ENCODE measurements at places on chromosomes 16 and 17. TPM values are rescaled to one million over a fixed set of nuclear protein-coding genes. Genes with fewer than 3 reads are reported as not detected.
A peak's percentile ranks its signal among the peaks of the same experiment; 100 is the strongest.

DNA sequence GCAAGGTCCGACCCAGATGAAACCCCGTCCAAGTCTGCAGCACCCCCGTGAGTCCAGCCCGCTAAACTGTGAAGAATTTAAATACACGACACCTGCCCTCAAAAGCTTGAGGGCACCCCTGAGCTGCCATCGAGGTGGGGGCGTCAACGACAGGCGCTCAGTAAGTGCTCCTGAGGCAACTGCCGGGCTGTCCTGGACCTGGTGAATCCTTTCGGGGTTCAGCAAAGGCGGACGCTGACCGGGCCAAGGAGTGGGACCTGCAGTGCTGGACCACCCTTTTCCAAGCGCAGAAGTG is 512 bp upstream of the ENDOV start:
- DNase-seq, result peak; percentile 21

GRCh38 chr16:51155199-51155607 is 4.1 kb upstream of the SALL1 start:
- peak; percentile 33 for DNase-seq

GRCh38 chr17:74152591-74153455 is 50.7 kb upstream of the RPL38 start:
- DNase-seq, result no peak

GRCh38 chr16:50011707-50012106 is 13.3 kb upstream of the CNEP1R1 start:
- DNase-seq, result no peak

- DNase-seq, result peak; percentile 60
Observed at GRCh38 chr16:10037751-10038150, 144.5 kb downstream of the GRIN2A start.

DNA sequence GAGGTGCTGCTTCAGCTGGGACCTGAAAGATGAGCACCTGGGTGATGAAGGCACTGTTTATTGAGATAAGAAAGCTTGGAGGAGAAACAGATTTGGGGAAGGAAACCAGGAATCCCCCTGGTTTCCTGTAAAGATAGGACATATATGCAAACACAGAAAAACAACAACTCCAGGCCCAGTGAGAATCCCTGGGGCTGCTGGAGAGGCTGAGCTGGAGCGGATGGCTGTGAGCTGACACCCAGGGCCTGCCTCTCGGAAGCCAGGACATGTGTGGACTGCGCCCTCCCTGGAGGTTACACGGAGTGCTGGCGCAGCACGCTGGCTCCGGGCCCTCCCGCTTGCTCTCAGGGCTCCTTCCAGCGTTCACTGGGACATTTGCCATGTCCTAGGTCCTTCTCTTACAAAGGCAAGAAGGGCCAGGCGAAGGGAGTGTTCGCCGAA is 57.5 kb downstream of the CYB5B start:
- peak; percentile 15 for DNase-seq

- DNase-seq, result no peak
Observed at GRCh38 chr16:83977056-83977815, 9.2 kb downstream of the NECAB2 start.

- no peak for DNase-seq
Observed at GRCh38 chr17:82200743-82201497, 11.7 kb downstream of the CCDC57 start.

GRCh38 chr16:963913-964312 is 6.9 kb downstream of the LMF1 start:
- DNase-seq, result no peak

- DNase-seq, result no peak
Observed at GRCh38 chr17:29034510-29034909, 8.4 kb upstream of the PIPOX start.

- DNase-seq, result peak; percentile 51
Observed at GRCh38 chr17:35088356-35088880, 24.9 kb upstream of the RFFL start.

DNA sequence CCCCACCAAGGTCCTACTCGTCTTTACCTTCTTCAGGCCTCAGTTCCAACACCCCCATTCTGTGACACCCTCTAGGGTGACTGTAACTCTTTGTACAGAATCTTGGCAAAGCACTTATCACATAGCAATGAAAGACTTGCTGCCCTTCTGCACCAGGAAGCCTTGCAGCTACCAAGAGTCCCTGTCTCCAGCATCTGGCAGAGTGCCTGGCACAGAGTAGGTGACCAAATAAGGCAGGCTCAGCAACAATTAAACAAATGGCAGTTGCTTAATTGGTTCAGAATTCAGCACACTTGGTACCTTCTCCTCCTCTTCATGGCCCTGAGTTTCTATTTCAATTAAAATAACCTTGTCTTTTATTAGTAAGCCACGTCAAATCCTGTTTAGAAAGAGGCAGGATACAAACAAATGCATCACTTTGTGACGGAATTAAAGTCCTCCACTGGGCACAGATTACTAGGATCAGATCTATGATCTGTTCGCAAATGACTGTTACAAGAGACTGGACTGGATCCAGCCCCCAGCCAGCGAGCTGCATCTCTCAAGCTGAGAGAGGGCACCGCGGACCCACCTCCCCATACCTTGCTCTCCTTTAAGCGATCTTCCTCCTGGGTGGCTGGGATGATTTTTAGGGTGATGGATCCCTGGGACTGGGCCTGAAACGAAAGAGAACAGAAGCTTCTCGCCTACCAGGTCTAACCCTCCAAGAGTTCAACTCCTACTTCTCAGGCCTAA is 9.4 kb downstream of the MPP3 start:
- DNase-seq, result no peak

DNA sequence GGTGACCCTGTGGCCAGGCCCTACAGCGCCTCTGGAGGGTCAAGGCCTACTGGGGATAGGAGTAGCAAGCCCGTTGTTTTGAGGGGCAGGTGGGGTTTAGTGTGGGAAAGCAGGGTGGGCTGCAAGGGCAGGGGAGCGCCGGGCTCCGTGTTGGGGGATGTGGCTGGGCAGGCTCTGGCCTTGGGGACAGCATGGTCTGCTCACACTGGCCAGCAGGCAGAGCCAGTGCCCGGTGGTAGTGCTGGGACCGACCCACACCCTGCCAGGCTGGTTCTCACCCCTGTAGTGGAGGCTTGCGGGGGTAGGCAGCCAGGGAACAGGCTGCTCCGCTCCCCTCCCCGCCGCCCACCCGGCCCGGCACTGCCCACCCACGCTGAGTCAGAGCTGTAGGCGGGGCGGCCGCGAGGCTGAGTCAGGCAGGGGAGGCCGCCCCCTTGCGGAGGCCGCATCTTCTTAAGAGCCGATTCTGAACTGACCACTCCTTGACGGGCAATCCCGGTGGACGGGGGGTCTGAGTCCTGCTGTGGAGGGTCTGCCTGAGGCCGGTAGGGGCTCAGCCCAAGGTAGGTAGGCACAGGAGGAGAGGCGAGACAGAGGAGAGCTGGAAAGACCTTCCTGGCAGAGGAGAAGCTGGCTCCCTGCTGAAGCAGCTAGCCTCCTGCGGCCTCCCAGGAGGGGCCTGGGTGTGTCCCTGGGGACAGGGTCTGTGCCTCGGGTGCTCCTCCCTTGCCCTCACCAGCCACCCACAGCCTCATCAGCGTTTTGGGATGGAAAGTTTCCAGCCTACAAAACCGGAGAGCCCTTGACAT is 62.4 kb downstream of the BAIAP2 start:
- peak; percentile 93 for DNase-seq

GRCh38 chr16:85625485-85626117 is 12.5 kb downstream of the GSE1 start:
- no peak for DNase-seq

DNA sequence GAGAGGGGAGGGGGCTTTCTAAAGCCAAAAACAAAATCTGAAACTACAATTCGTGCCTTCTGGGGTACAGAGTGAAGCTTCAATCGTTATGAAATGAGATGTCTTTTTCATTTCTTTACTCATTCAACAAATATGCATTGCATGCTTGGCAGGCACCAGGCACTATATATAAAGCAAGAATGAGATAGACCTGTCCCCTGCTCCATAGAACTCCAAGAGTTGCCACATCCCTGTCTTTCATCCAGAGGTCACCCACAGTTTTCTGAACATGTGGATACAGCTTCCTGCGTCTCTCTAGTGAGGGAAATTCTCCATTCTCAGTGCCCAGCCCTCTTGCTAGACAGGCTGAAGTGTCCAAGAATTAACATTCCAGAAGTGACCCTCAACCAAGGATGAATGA is 343.2 kb upstream of the MAF start:
- DNase-seq, result no peak

DNA sequence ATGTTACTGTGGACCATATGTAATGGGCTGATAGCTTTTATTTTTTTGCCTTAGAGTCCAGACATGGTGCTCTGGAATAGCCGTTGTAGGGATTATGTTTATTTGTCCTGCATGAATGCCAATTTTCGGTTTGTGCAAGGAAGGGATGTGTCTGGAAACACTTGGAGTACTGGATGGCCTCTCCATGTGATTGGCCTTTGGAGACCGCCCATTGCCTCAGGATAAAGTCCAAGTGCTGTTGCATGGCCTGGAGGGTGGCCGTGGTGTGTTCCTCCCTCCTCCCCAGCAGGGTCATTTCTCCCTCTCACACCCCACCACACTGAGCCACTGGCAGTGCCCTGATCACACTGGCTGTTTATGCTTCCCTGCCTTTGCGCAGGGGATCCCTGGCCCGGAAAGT is 93.9 kb downstream of the MSI2 start:
- no peak for DNase-seq

- DNase-seq, result no peak
Observed at GRCh38 chr16:69717066-69717465, 9.3 kb downstream of the NQO1 start.

DNA sequence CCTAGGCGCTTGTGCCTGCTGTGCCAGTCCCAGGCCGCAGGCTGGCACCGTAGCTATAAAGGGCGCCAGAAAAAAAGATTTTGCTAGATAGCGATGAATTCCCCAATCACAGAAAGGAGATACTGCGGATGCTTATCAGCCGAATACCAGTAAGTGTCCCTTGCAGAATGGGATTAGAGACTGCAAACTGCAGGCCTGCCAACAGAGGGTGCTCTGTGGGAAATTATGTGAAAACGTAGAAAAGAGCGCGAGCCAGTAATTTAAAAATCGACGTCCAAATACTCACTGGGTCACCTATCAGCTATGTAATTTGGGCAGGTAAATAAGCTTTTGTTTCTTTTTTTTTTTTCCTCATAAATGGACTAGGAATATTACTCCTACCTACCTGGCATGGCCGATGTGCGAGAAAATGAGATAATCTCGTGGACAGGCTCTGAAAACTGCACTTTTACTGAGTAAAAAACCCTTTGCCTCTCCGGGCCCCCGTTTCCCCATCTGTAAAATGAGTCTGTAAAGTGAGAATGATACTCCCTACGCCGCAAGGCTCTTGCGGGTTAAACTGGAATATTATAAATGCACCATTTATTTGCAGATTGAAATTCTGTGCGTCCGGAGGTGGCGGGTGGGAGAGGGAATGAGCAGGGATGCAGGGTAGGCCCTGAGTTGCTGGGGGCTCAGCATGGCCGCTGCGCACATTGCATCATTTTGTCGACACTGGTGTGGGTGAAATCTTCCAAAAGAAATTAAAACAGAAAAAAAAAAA is 1.2 kb upstream of the COG1 start:
- DNase-seq, result peak; percentile 70

GRCh38 chr16:71282943-71283342 is 6.3 kb downstream of the CMTR2 start:
- no peak for DNase-seq

DNA sequence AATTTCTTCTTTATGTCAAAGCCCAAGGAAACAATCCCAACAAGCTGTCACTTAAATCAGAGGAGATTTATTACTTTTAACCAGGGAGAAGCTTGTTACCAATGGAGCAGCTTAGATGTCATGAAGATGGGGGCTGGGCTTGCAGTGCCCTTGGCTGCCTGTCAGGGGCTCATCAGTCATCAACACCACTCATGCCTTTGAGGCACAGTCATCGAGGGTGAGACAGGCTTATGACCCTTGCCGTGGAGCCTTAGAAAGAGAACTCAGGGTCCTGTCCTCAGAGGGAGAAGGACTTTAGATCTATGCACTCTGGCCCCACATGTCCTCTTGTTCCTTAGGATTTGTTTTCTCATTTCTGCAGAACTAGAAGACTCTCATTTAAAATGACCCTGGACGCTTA is 318.3 kb downstream of the CBLN1 start:
- DNase-seq, result peak; percentile 64

The PSMC3IP gene
- 17.4 TPM for total RNA-seq

The TOM1L1 gene
- 32.7 TPM for total RNA-seq

The KRTAP2-3 gene
- not detected for total RNA-seq

The LGALS9B gene
- total RNA-seq, result not detected

The CETP gene
- total RNA-seq, result not detected

The C16orf54 gene
- 0.11 TPM for total RNA-seq

The ST6GALNAC2 gene
- 0.24 TPM for total RNA-seq

The SHCBP1 gene
- 34.6 TPM for total RNA-seq

The KRTAP2-1 gene
- total RNA-seq, result not detected

The NPW gene
- total RNA-seq, result 0.46 TPM

The WFDC1 gene
- 0.30 TPM for total RNA-seq

The GPRC5B gene
- total RNA-seq, result 1.3 TPM

The MT1E gene
- 365 TPM for total RNA-seq

The DBNDD1 gene
- total RNA-seq, result 2.6 TPM

The FOXL1 gene
- 5.0 TPM for total RNA-seq

The DNAH17 gene
- 1.7 TPM for total RNA-seq

The TBC1D28 gene
- total RNA-seq, result not detected
